ENCODE measurements at places on chromosomes 3 and 15.

DNA sequence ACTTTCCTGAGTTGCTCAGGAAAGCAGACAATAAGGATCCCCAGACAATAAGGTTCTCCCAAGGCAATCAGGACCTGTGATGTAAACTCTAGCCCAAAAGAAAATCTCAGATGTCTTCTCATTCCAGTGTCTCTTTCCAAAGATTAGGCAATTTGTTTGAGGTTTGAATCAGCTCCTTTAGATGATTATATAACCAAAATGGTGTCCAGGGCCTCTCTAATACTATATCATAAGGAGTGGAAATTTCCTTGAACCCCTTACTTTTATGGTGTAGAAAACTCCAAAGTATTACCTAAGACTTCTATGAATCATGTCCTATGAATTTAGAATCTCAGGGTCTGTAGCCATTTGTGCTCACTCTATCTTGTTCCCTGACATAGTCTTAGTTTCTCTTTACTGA is 65.9 kb downstream of the GPR176 start:
- no peak for DNase-seq

GRCh38 chr15:73600413-73601335 is 32.5 kb downstream of the NPTN start:
- no peak for DNase-seq

DNA sequence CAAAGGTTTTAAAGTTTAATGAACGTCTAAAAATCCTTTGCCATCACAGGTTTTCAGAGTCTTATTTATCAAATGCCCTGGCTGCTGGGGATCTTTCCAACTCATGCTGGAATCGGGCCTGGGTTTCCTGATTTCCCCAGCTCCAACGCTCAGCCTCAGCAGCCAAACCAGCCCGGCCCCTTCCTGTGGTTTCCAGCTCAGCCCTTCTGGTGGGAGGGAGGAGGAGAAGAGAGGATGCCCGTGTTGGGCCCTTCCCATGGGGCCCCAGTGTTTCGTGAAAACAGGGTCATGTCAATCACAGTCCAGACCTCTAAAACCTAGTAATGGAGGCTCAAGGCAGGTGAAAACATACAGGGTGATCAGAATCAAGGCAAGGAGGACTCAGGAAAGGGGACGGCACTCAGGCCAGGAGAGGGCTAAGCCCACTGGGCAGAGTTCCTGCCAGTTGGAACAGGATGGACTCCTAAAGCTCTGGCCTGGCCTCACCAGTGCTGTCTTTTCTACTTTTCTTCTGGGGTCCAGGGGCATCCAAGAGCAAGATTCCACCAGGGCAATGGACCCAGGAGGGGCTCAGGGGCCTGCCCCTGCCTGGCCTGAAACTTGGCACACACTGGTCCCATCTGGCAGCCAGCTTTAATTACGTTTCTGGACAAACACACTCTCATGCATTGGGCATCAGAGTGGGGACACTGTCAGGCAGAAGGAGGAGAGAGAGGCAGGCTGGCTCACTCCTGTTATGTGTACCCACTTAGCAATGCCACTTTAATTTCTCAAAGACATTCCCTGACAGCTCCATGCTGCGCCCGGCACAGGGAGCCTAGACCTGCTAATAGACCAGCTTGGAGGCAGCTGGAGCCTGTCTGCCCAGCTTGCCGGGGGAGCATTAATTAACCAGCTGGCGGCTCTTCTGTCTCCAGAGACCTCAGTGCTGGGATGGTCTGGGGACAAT is 194.6 kb downstream of the FAM43A start:
- DNase-seq: no peak

DNA sequence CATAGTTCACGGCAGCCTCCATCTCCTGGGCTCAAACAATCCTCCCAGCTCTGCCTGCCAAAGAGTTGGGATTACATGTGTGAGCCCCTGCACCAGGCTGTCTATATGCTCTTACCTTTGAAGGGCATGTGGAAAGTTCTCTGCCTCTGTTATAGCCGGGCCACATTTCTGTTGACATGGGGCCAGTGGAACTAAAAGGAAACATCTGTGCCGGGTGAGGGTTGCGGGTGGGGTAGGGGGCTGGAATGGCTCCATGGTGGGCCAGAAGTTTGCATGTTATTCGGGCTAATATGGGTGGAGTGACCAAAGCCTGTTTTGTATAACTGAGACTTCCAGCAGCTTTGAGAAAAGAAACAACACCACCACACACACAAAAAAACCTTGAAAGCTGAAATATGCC is 8.3 kb upstream of the CLEC3B start:
- no peak for DNase-seq

- DNase-seq: no peak
Measured at GRCh38 chr3:142952272-142953193, 10.9 kb downstream of the PAQR9 start.

GRCh38 chr3:51953445-51953844 is 1.7 kb upstream of the GPR62 start:
- DNase-seq: no peak

DNA sequence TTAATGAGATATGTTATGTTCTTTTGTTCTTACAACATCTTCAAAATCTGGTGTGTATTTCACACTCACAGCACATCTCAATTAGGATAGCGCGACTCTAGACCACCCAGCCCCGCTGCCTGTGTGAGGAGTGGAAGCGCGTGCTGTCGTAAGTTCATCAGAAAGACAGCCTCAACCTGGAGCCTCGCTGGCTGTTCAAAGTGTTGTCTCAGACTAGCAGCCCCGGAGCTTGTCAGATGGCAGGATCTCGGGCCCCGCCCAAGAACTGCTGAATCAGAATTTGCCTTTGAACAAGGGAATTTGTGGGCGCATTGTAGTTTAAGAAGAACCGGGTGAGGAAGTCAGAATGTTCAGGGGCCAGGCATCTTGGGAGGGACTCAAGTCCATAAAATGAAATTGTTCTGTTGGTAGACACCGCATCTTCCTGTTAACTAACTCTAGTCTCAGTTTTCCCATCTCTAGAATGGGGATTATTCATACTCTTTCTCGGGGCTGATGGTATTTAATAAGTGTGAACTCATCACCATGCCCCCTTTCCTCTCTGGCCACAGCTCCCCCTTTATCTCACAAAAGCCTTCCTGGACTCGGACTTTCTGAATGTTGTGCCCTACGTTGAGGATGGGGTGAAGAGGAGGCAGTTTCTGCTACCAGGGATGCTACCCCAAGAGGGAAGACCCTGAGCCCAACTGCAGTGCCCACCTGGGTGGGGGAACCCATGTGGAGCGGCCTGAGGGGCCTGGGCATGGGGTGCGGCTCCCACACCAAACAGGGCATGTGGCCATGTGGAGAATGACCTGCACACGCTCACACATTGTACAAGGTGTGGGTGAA is 40.4 kb downstream of the BHLHE40 start:
- no peak for DNase-seq

All from GM04504 (cell line).